ENCODE measurements at places on chromosomes 1 and 21.
A peak's percentile ranks its signal among the peaks of the same experiment; 100 is the strongest.

DNA sequence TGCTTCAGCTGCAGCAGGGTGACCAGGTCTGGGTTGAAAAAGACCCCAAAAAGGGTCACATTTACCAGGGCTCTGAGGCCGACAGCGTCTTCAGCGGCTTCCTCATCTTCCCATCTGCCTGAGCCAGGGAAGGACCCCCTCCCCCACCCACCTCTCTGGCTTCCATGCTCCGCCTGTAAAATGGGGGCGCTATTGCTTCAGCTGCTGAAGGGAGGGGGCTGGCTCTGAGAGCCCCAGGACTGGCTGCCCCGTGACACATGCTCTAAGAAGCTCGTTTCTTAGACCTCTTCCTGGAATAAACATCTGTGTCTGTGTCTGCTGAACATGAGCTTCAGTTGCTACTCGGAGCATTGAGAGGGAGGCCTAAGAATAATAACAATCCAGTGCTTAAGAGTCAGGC, 2.9 kb downstream of the C1QA start:
- DNase-seq = no peak

- no peak for DNase-seq
Measured at GRCh38 chr1:24091971-24092482, 19.9 kb downstream of the MYOM3 start.

DNA sequence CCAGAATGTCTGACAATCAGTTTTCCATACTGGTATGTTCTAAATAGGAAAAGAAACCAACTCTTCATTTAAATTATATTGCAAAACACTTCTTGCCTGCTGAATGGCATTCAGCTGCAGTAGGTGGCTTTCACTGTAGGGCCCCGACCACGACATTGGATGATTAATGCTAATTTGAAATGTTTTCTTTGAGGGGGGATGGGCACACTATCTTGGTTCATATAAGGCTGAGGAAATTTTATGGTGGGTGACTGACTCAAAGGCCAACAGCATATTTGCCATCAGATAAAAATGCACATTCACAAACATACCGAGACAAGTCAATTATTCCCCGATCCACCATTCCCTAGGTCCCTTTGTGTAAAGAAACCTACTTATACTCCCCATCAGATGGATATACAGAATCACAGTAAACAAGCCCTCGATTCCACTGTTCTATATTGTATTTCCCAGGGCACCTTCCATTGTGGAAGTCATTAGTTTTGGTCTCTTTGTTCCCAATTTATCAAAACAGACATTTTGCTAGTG, 464.2 kb upstream of the DAB1 start:
- no peak for DNase-seq

- DNase-seq = no peak
Measured at GRCh38 chr1:916173-917075, 7.3 kb upstream of the SAMD11 start.

- no peak for DNase-seq
Measured at GRCh38 chr1:183635099-183635605, 431 bp downstream of the ARPC5 start.

- DNase-seq = no peak
Measured at GRCh38 chr1:96596226-96596922, 125.2 kb upstream of the PTBP2 start.

GRCh38 chr1:179007233-179007632, 18.5 kb upstream of the FAM20B start:
- DNase-seq = no peak

GRCh38 chr1:218412171-218412570, 67.0 kb downstream of the TGFB2 start:
- DNase-seq = no peak

GRCh38 chr1:91775227-91775626, 110.7 kb downstream of the TGFBR3 start:
- no peak for DNase-seq

DNA sequence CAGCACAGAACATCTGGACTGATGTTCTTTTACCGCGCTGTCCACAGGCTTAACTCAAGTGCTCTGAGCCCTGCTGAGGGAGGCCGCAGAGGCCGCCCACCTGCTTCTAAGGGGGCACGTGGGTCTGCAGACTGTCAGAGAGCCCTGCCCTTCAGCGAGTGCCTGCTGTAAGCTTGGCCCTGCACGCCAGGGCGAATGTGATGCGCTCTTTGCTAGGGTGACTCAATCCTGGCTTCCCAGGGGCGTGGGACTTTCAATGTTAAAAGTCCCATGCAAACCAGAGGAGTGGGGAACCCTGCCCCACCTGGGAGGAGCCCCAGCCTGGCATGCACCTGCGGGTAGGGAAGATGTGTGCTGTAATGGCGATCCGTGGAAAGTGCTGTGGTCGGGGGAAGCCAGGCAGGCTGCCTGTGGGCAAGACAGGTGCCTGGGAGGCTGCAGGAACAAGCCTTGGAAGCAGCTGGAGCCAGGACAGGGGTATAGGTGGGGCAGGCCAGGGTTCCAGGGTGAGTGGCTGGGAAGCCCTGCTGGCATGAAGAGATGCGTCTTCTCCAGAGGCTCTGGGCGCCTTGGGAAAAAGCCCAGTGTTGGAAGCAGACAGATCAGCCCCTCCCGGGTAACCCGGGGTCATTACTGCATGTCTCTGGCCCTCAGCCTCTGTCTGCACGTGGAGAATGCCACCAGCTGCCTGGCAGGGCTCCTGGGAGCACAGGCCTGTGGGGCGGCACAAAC, 594 bp upstream of the PANK4 start:
- DNase-seq = no peak

GRCh38 chr1:220838578-220838977, 40.7 kb upstream of the HLX start:
- no peak for DNase-seq

- DNase-seq = no peak
Measured at GRCh38 chr21:33247599-33247998, 17.9 kb downstream of the IFNAR2 start.

GRCh38 chr1:78441921-78442320, 48.9 kb upstream of the PTGFR start:
- DNase-seq = peak; percentile 69

GRCh38 chr1:119582801-119583200, 65.3 kb downstream of the ZNF697 start:
- no peak for DNase-seq

- DNase-seq = no peak
Measured at GRCh38 chr21:46325073-46325912, 1.3 kb downstream of the PCNT start.

DNA sequence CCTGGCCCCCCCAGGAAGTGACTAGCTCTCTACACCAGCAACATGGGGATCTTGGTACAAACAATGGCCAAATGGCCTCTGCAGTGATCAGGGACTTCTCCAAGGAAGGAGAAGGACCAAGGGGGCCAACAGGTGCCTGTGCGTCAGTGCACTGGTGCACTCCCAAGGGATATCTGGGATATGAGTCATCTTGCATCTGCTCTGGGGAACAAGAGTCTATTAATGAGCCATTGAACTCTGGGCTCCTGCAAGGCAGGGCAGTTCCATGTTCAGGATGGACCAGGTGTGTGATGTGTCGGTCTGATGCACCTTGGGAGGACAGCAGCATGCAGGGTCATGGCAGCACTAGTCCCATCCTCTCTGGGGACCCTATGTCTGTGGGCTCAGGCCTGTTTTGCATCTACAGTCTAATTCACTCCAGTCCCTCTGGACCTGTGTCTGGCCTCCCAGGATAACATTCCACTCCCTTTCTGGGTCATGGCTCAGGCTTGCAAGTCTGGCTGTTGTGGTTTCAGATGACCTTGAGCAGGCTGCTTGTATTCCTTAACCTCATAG, 125.3 kb downstream of the TRABD2B start:
- peak; percentile 73 for DNase-seq

- DNase-seq = no peak
Measured at GRCh38 chr1:248622570-248623001, 12.3 kb downstream of the OR2T11 start.

GRCh38 chr1:16120940-16121410, 34.9 kb downstream of the EPHA2 start:
- no peak for DNase-seq

GRCh38 chr1:25126562-25126961, 105.7 kb downstream of the SYF2 start:
- no peak for DNase-seq

- DNase-seq = no peak
Measured at GRCh38 chr21:35338881-35339632, 290.0 kb upstream of the RUNX1 start.

GRCh38 chr1:16371725-16372124, 4.7 kb downstream of the SZRD1 start:
- DNase-seq = no peak

DNA sequence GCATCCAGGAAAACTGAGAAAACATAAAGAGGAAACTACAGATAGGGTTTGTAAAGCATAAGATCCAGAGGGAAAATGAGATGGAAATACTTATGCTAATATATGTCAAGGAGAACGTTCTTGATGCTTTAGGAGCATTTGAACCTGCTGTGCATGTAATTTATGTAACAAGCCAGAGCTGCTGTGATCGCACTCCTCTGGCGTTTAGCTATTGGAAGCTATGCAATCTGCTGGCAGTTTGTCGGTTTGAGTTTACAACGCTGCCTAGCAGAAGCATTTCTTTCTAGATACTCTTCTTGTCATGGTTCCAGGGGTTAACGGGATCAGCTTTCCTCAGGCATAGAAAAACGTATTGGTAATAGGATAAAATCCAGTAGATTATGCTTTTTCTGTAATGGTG, 182.7 kb downstream of the KCNH1 start:
- no peak for DNase-seq

- DNase-seq = no peak
Measured at GRCh38 chr1:230424391-230425251, 1.5 kb downstream of the PGBD5 start.

Data from epithelial cell of proximal tubule (primary cell).